ENCODE measurements at places on chromosomes 16 and 17.

GRCh38 chr16:73215678-73216377 is 167.9 kb upstream of the ZFHX3 start:
- no peak for DNase-seq
- no peaks in the 10 kb centered on the region for H3K36me3 ChIP-seq
- H3K27me3 ChIP-seq: no peaks in the 10 kb centered on the region
- no peak overlapping the region for H3K27ac ChIP-seq
- H3K4me3 ChIP-seq: no peak overlapping the region
- no peaks in the 10 kb centered on the region for H3K4me1 ChIP-seq

- no peaks in the 10 kb centered on the region for H3K36me3 ChIP-seq
- peaks cover 53% of the 10 kb centered on the region for H3K4me1 ChIP-seq
- H3K27ac ChIP-seq: no peak overlapping the region
- no peak for DNase-seq
These were observed 21.4 kb downstream of the MRTFB start for GRCh38 chr16:14092561-14092960.

GRCh38 chr17:70544317-70544716 is 375.0 kb downstream of the KCNJ2 start:
- no peaks in the 10 kb centered on the region for H3K27me3 ChIP-seq
- H3K4me3 ChIP-seq: no peak overlapping the region
- H3K27ac ChIP-seq: no peak overlapping the region
- H3K36me3 ChIP-seq: no peaks in the 10 kb centered on the region
- H3K4me1 ChIP-seq: no peaks in the 10 kb centered on the region

DNA sequence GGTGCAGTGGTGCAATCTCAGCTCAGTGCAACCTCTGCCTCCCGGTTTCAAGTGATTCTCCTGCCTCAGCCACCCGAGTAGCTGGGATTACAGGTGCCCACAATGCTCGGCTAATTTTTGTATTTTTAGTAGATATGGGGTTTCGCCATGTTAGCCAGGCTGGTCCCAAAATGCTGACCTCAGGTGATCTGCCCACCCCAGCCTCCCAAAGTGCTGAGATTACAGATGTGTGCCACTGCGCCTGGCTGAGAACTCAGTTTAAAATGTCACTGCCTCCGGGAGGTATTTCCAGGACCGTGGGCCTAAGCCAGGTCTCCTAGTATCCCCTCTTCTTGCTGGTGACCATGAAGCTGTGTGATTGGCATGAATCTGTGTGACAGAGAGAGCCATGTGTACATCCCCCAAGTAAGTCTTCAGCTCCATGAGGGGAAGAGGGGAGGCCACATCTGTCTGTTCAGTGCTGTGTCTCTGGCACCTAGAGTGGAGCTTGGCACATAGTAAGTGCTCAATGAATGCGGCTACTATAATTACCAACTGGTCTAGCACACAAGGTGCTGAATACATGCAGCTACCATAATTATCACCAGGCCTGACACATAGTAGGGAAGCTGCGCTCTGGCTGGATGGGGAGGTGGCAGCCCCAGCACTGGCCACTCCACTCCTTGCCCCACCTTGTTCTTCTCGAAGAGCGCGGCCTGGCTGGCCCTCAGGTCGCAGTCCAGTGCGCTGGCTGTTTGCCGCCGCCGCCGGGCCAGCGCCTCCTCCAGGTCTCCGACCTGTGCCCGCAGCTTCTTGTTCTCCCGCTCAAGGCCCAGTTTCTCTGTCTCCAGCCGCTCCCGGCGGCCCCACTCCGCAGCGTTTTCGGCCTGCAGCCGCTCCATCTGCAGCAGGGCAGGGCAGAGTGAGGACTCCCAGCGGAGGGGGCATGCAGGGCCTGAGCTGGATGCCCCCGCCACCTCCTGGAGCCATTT is 18.7 kb downstream of the CCDC102A start:
- H3K27me3 ChIP-seq: no peaks in the 10 kb centered on the region
- DNase-seq: no peak

- H3K4me1 ChIP-seq: no peaks in the 10 kb centered on the region
- H3K4me3 ChIP-seq: no peak overlapping the region
- no peaks in the 10 kb centered on the region for H3K27me3 ChIP-seq
- H3K27ac ChIP-seq: no peak overlapping the region
- no peak for DNase-seq
These were observed 31.4 kb downstream of the B9D1 start for GRCh38 chr17:19331134-19331533.

DNA sequence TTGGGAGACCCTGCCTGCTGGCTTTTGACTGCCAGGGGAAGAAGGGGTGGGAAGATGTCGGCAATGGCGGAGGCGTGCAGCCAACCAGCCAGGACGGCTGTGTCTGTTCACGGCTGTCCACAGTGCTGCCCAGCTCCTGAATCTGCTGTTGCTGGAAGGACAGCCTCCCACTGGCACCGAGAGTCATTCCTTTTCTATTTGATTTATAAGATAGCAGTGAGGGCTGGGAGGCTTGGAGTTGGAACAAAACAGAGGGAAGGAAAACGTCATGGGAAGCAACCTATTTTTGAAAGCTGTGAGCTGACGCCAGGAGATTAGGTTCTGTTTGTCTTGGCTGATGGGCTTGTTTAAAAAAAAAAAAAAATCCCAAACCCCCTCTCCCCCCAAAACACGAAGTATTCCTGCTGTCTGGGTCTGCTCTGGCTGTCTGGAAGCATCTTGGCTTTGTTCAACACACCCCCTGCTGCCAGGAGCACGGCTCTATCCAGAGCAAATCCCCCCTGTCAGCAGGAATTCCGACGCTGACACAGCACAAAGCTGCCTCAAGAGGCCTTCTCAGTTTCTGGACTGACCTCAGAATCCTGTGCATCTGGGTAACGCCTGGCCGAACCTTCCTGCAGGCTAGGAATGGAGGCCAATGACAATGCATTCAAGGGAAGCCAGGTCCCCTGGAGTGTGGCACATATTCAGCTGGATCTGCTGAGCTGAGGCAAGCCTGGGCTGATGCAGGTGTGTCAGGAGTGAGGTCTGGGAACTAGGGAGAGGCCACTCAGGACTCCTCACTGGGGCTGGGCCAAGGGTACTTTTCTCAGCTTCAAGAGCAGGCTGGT is 41.0 kb upstream of the SREBF1 start:
- H3K4me1 ChIP-seq: peaks cover 27% of the 10 kb centered on the region
- no peaks in the 10 kb centered on the region for H3K27me3 ChIP-seq
- H3K36me3 ChIP-seq: no peaks in the 10 kb centered on the region
- no peak overlapping the region for H3K4me3 ChIP-seq
- peak; percentile 82 for DNase-seq
- H3K27ac ChIP-seq: peak overlapping the region; percentile 89

DNA sequence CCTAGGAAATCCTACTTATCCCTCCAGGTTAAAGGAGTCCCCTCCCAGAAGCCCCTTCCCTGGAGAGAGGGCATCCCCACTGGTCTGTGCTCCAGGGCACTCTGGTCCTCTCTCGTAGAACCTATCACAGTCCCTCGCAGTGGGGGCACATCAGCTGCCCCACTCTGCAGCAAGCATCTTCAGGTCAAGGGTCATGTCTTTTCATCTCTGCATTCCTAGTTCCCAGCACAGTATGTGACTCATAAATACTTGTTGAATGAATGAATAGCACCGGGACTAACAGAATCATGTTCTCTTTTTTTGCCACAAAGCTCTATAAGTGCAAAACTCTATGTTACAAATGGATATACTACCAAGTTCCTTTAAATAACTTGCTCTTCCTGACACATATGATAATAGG is 36.0 kb downstream of the RNF157 start:
- no peak overlapping the region for H3K4me3 ChIP-seq
- DNase-seq: no peak
- H3K27ac ChIP-seq: no peak overlapping the region
- H3K4me1 ChIP-seq: no peaks in the 10 kb centered on the region
- H3K27me3 ChIP-seq: no peaks in the 10 kb centered on the region
- H3K36me3 ChIP-seq: no peaks in the 10 kb centered on the region

DNA sequence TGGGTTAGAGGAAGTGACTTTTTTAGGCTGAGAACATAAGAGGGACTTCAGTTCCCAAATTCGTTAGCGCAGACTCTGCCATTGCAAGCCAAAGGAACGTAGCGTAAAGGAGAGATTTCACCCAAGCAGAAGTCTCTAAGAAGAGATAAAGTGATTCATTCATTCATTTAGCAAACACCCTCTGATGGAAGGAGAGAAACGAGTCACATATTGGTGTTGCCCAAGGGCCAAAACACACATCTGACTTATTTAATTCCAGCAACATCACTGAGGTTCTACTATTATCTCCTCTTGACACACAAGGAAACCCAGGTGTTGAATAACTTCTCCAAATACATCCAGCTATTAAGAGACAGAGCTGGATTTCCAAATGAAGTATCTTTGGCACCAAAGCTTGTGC is 85.7 kb upstream of the CACNG3 start:
- H3K36me3 ChIP-seq: no peaks in the 10 kb centered on the region
- no peak overlapping the region for H3K27ac ChIP-seq
- no peaks in the 10 kb centered on the region for H3K4me1 ChIP-seq
- no peaks in the 10 kb centered on the region for H3K27me3 ChIP-seq

GRCh38 chr16:82093666-82094300 is 58.7 kb downstream of the HSD17B2 start:
- no peaks in the 10 kb centered on the region for H3K36me3 ChIP-seq
- DNase-seq: no peak
- H3K4me1 ChIP-seq: no peaks in the 10 kb centered on the region

GRCh38 chr16:89491238-89491869 is 993 bp upstream of the ANKRD11 start:
- peak overlapping the region; percentile 89 for H3K4me3 ChIP-seq
- H3K27me3 ChIP-seq: no peaks in the 10 kb centered on the region
- peaks cover 18% of the 10 kb centered on the region for H3K4me1 ChIP-seq
- DNase-seq: no peak

DNA sequence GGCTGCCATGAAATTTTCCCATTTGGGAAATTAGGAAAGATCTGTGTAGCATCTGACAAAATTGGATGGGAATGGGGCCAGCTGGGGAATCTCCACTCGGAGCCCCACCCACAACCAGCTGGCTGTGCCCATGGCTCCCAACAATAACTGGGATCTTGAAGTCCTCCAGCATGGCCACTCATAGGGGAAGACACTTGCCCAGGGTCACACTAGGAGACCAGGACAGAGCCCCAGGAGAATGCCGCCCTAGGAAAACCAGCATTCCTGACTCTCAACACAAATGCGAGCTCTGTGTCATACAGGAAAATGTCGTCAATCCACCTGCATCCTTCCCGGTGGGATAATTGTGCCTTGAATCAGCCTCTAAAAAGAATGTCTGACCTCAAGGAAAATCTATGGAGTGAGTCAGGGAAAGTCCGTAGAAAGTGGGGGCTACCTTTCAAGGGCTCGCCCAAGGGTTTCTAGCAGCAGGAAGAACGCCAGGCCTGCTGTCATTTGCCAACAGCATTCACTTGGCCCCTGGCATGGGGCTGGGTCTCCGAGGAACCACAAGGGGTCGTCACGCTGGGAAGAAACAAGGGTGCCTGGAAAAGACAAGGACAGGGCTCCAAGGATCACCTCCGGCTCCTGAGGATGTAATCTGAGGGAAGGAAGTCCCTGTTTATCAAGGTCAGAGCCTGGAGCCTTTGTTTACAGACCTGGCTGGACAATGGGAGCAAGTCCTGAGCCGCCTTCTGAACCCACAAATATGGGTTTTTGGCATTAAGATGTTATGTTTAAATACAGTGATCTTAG is 15.9 kb downstream of the CDH5 start:
- DNase-seq: no peak
- peak overlapping the region; percentile 26 for H3K27ac ChIP-seq
- no peaks in the 10 kb centered on the region for H3K36me3 ChIP-seq
- no peaks in the 10 kb centered on the region for H3K27me3 ChIP-seq

- peak overlapping the region; percentile 54 for H3K4me3 ChIP-seq
- H3K27me3 ChIP-seq: no peaks in the 10 kb centered on the region
- DNase-seq: no peak
- peaks cover 7% of the 10 kb centered on the region for H3K4me1 ChIP-seq
- peak overlapping the region; percentile 10 for H3K27ac ChIP-seq
- no peaks in the 10 kb centered on the region for H3K36me3 ChIP-seq
These were observed 1.5 kb downstream of the HLF start for GRCh38 chr17:55266051-55266957.

GRCh38 chr17:39599004-39599664 is 8.6 kb downstream of the NEUROD2 start:
- H3K27me3 ChIP-seq: no peaks in the 10 kb centered on the region
- no peaks in the 10 kb centered on the region for H3K4me1 ChIP-seq
- H3K36me3 ChIP-seq: no peaks in the 10 kb centered on the region
- H3K4me3 ChIP-seq: no peak overlapping the region

DNA sequence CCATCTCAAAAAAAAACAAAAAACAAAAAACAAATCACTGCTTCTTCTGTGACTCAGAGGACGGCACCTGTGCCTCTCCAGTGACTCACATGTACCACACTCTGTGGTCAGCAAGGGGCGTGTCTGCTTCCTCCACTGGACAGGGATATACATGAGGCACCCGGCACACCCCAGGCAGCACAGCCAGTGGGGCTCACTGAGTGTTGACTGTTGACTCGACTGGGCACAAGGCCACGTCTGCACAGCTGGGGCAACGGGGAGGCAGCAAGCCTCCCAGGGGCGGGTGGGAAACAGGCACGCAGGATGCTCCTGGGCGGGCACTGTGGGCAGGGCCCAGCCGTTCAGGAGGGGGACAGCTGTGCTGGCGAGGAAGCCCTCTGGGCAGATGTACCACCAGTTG is 64.1 kb downstream of the TIMM22 start:
- H3K4me3 ChIP-seq: no peak overlapping the region
- no peak overlapping the region for H3K27ac ChIP-seq
- no peaks in the 10 kb centered on the region for H3K4me1 ChIP-seq
- H3K27me3 ChIP-seq: no peaks in the 10 kb centered on the region

GRCh38 chr17:17750881-17751280 is 69.6 kb downstream of the RAI1 start:
- H3K27me3 ChIP-seq: no peaks in the 10 kb centered on the region
- peaks cover 11% of the 10 kb centered on the region for H3K4me1 ChIP-seq
- no peak overlapping the region for H3K4me3 ChIP-seq
- no peak for DNase-seq
- H3K27ac ChIP-seq: no peak overlapping the region

DNA sequence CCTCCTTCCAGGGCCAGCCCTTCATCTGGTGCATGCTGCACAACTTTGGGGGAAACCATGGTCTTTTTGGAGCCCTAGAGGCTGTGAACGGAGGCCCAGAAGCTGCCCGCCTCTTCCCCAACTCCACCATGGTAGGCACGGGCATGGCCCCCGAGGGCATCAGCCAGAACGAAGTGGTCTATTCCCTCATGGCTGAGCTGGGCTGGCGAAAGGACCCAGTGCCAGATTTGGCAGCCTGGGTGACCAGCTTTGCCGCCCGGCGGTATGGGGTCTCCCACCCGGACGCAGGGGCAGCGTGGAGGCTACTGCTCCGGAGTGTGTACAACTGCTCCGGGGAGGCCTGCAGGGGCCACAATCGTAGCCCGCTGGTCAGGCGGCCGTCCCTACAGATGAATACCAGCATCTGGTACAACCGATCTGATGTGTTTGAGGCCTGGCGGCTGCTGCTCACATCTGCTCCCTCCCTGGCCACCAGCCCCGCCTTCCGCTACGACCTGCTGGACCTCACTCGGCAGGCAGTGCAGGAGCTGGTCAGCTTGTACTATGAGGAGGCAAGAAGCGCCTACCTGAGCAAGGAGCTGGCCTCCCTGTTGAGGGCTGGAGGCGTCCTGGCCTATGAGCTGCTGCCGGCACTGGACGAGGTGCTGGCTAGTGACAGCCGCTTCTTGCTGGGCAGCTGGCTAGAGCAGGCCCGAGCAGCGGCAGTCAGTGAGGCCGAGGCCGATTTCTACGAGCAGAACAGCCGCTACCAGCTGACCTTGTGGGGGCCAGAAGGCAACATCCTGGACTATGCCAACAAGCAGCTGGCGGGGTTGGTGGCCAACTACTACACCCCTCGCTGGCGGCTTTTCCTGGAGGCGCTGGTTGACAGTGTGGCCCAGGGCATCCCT is 7.4 kb downstream of the NAGLU start:
- DNase-seq: peak; percentile 72
- peaks cover 3% of the 10 kb centered on the region for H3K4me1 ChIP-seq
- H3K36me3 ChIP-seq: no peaks in the 10 kb centered on the region

- H3K36me3 ChIP-seq: no peaks in the 10 kb centered on the region
- DNase-seq: no peak
- no peak overlapping the region for H3K4me3 ChIP-seq
- H3K27me3 ChIP-seq: no peaks in the 10 kb centered on the region
- no peak overlapping the region for H3K27ac ChIP-seq
These were observed 64.1 kb upstream of the HS3ST4 start for GRCh38 chr16:25627641-25628040.

All from pancreas (tissue), 10 donors.